Left ventricle myocardium inferior (tissue), 1 donor: ENCODE measurements at places on chromosomes 12 and 14.
A peak's percentile ranks its signal among the peaks of the same experiment; 100 is the strongest.

DNA sequence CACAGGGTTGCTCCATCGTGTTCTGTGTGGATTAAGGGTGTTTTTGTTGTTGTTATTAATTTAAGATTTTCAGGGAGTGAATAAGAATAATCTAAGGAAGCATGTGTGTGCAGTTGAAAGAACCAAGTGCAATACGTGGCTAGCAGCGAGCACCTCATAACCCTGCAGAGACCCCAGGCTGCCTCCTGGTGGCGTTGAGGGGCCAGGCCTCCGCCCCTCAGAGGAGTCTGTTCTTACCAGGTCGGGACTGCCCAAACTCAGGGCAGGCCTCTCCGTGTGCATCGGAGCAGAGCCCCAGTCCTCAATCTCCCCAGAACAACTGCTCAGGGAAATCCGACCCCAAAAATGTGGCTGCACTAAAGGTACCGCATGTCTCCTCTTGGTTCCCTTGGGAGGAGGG, 36.8 kb downstream of the IL31 start:
- DNase-seq = no peak
- H3K27ac ChIP-seq = no peak overlapping the region
- H3K4me1 ChIP-seq = peaks cover under 1% of the 10 kb centered on the region
- H3K36me3 ChIP-seq = peaks cover 79% of the 10 kb centered on the region
- no peaks in the 10 kb centered on the region for H3K27me3 ChIP-seq
- H3K4me3 ChIP-seq = no peak overlapping the region

DNA sequence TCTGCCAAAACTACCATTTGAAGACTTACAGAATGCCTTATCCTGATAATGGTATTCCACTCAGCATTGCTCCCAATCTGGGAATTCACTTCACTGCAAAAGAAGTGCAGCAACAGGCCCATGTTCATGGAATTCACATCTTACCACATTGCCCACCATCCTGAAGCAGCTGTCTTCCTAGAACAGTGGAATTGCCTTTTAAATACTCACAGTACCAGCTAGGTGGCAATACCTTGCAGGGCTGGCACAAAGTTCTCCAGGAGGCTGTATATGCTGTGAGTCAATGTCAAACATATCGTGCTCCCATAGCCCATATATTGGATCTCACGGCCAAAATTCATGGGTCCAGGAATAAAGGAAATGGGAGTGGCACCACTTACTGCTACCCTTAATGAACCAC, 83.8 kb upstream of the PLEKHG7 start:
- no peaks in the 10 kb centered on the region for H3K4me1 ChIP-seq
- no peak overlapping the region for H3K27ac ChIP-seq
- no peaks in the 10 kb centered on the region for H3K27me3 ChIP-seq
- H3K36me3 ChIP-seq = no peaks in the 10 kb centered on the region
- no peak for DNase-seq

- peak within 1 kb of the TSS; percentile 72 for H3K4me3 ChIP-seq
- H3K36me3 ChIP-seq = no peaks in the 10 kb centered on the region
- peaks cover 6% of the 10 kb centered on the region for H3K27me3 ChIP-seq
- DNase-seq = no peak
- H3K4me1 ChIP-seq = peaks cover 60% of the 10 kb centered on the region
These were observed at the start of gene WNT5B for GRCh38 chr12:1628666-1629337. Gene WNT5B (plus strand): TSS chr12:1629231. CDS start chr12:1631355, 2,124 bp downstream.

- no peak overlapping the region for H3K27ac ChIP-seq
- DNase-seq = no peak
- H3K36me3 ChIP-seq = no peaks in the 10 kb centered on the region
- H3K4me1 ChIP-seq = no peaks in the 10 kb centered on the region
These were observed 436.0 kb upstream of the FBXO33 start for GRCh38 chr14:39868251-39868650.

DNA sequence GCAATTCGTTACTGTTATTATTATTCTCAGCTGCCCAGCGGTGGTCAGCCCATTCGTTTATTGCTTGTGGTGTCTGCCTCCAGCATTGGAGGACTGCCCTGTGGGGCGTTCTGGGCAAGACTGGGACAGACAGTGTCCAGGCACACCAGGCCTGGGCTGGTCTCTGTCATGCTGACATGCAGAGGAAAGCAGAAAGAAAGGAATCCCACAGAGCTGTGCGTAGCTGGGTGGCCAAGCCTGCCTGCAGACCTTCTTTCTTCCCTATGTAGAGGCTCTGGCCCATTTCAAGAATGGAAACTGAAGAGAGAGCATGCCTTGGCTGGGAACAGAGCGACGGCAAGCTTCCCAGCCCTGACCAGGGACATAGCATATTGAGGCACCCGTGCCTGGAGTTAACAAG, 525.3 kb upstream of the TBX3 start:
- no peak overlapping the region for H3K27ac ChIP-seq
- DNase-seq = no peak
- H3K4me1 ChIP-seq = peaks cover 14% of the 10 kb centered on the region
- H3K4me3 ChIP-seq = no peak overlapping the region

- no peak for DNase-seq
- H3K27ac ChIP-seq = no peak overlapping the region
- no peaks in the 10 kb centered on the region for H3K36me3 ChIP-seq
- H3K4me1 ChIP-seq = no peaks in the 10 kb centered on the region
- H3K4me3 ChIP-seq = no peak overlapping the region
These were observed 175.0 kb downstream of the NEDD1 start for GRCh38 chr12:97082029-97082428.

- H3K27me3 ChIP-seq = no peaks in the 10 kb centered on the region
- peaks cover under 1% of the 10 kb centered on the region for H3K4me1 ChIP-seq
- H3K36me3 ChIP-seq = no peaks in the 10 kb centered on the region
- no peak overlapping the region for H3K27ac ChIP-seq
These were observed 87.6 kb upstream of the MED13L start for GRCh38 chr12:116365114-116365513.

DNA sequence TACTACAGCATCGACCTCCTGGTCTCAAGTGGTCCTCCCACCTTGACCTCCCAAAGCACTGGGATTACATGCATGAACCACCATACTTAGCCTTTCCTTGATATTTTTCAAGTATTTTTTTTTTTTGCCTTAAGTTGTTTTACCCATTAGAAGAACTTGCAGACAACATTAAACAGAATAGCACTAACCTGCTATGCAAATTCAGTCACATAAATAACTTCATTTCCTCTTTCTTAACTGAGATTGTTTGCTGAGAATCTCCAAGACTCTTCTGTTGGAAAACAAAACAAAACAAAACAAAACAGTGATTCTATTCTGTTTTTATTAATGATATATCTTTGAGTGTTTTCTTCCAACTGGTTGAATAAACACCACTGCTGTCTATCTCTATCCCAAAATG, 115.9 kb upstream of the IFNG-AS1 start:
- no peak for DNase-seq
- H3K27me3 ChIP-seq = no peaks in the 10 kb centered on the region
- no peak overlapping the region for H3K4me3 ChIP-seq
- H3K4me1 ChIP-seq = no peaks in the 10 kb centered on the region
- H3K27ac ChIP-seq = no peak overlapping the region

DNA sequence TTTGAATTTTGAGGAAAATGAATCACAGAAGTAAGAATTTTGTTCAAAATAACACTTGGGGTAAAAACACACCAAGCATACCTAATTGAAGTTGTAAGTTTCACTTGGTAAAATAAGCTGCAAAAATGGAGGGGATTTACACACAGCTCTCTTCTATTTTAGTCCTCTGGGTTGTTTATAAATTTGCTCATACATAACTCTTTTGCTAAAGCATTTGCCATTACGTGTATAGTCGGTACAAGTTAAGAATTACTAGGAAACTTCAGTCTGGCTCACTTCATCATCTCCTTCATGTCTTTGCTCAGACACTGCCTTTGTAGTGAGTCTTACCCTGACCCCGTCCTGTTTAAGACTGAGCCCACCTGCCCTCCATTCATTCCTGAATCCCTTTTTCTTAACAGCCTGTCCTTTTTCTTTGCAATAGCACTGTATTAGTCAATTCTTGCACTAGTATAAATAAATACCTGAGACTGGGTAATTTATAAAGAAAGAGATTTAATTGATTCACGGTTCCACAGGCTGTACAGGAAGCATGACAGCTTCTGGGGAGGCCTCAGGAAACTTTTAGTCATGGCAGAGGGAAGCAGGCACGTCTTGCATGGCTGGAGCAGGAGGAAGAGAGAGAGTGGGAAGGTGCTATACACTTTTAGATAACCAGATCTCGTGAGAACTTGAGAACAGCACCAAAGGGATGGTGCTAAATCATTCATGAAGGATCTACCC, 451.1 kb downstream of the PCNX1 start:
- H3K27ac ChIP-seq = no peak overlapping the region
- H3K4me3 ChIP-seq = no peak overlapping the region
- no peak for DNase-seq

GRCh38 chr14:23387916-23388882, 11.4 kb downstream of the CMTM5 start:
- no peak overlapping the region for H3K4me3 ChIP-seq
- DNase-seq = no peak
- H3K36me3 ChIP-seq = peaks cover 86% of the 10 kb centered on the region
- H3K4me1 ChIP-seq = peaks cover 11% of the 10 kb centered on the region
- peaks cover 13% of the 10 kb centered on the region for H3K27me3 ChIP-seq

DNA sequence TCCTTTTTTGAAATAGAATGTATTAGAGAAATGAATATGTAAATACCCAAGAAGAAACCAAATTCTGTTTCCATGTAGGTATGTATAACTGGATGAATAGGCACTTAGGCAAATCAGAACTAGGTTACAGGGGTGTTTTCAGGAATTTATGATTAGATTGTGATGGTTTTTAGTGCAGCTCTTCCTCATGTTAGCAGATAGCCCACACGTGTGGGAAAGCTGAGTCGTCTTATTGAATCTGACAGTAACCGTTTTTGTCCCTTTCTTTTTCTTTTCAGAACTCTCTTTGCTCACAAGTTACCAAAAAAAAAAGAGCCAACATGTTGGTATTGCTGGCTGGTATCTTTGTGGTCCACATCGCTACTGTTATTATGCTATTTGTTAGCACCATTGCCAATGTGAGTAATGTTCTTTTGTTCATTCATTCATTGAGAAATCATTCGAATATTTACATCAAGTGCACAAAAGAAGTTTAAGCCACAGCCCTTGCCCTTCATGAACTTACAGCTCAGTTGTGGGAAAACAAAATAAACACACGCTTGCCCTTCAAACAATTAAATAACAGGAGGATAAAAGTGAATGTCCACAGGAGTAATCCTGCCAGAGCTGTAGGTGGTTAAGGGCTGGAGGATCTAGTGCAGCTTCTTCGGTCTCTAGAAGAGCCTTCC, 14.8 kb downstream of the EMP1 start:
- no peak overlapping the region for H3K4me3 ChIP-seq
- H3K27ac ChIP-seq = no peak overlapping the region
- peaks cover 40% of the 10 kb centered on the region for H3K36me3 ChIP-seq
- peaks cover 57% of the 10 kb centered on the region for H3K4me1 ChIP-seq

- H3K4me1 ChIP-seq = peaks cover 21% of the 10 kb centered on the region
- peak overlapping the region; percentile 61 for H3K27ac ChIP-seq
- no peaks in the 10 kb centered on the region for H3K36me3 ChIP-seq
- peak; percentile 36 for DNase-seq
- no peaks in the 10 kb centered on the region for H3K27me3 ChIP-seq
These were observed 23.5 kb upstream of the PTPRB start for GRCh38 chr12:70660620-70661219.

GRCh38 chr12:14618983-14619382, 51.3 kb upstream of the PLBD1 start:
- no peak for DNase-seq
- no peak overlapping the region for H3K4me3 ChIP-seq
- peaks cover 31% of the 10 kb centered on the region for H3K4me1 ChIP-seq
- no peaks in the 10 kb centered on the region for H3K27me3 ChIP-seq
- H3K36me3 ChIP-seq = no peaks in the 10 kb centered on the region
- H3K27ac ChIP-seq = no peak overlapping the region

DNA sequence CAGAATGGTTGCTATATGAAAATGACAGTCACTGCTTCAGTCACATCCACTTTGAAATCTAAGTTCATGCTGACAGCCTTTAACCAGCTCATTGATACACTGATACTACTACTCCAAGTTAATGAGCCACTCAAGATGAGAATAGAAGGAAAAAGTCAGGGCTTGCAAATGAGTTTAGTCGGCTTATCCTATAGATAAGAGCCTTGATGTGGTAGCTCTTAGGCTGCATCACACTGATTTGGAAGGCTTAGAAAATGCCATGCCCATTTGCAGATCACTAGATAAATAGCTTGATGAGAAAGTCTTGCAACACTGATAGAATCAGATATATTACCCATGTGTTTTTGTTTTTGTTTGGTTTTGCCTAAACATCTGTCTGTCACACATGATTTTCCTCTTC, 251.4 kb upstream of the ATXN7L3B start:
- no peak overlapping the region for H3K27ac ChIP-seq
- H3K4me1 ChIP-seq = no peaks in the 10 kb centered on the region
- H3K27me3 ChIP-seq = no peaks in the 10 kb centered on the region
- no peaks in the 10 kb centered on the region for H3K36me3 ChIP-seq

DNA sequence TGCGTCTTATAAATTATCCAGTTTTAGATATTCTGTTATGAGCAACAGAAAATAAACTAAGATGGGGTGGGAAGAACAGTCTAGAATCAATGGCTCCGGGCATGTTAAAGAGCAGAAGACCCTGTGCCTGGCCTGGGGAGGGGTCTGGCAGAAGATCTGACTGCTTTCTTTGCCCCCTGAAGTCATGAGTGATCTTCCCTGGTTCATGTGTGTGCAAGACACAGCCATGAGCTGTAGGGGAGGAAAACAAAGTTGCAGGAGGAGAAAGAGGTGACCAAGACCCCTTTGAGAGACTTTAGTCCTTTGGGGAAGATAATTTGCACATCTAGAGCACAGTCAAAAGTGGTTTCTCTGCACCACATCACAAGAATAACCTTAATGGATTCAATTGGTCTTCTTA, 4.8 kb downstream of the LACRT start:
- H3K4me3 ChIP-seq = no peak overlapping the region
- no peak for DNase-seq
- peaks cover 83% of the 10 kb centered on the region for H3K27me3 ChIP-seq

DNA sequence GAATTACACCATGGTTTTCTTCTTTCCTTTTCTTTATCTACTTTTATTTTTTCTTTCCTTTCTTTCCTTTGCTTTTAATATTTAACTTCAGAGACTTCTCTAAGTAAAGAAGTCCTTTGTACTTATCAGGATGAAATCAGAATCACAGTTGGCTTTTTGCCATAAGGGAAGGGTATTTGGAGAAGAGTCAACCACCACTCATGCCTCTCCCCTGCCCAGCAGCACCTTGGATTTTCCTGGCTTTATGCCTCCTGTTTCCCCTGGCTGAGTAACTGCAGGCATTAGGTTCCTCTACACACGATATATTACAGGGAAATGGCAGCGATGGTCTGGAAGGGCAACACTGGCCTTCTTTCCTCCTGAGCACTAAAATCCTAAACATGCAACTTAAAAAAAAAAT, 266.4 kb upstream of the CAND1 start:
- no peaks in the 10 kb centered on the region for H3K4me1 ChIP-seq
- H3K27ac ChIP-seq = no peak overlapping the region
- no peak for DNase-seq
- peaks cover 6% of the 10 kb centered on the region for H3K27me3 ChIP-seq
- no peaks in the 10 kb centered on the region for H3K36me3 ChIP-seq

DNA sequence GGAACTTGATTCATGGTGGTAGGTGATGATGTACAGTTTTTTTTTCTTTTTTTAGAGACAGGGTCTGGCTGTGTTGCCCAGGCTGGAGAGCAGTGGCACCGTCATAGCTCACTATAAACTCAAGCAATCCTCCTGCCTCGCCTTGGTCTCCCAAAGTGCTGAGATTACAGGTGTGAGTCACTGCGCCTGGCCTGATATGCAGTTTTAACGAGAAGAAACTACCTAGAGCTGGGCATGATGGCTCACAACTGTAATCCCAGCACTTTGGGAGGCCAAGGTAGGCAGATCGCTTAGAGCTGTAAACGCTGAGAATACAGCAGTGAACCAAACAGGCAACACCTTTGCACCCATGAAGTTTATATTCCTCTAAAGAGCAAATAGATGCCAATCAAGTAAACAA, 13.0 kb upstream of the VPS37B start:
- no peaks in the 10 kb centered on the region for H3K36me3 ChIP-seq
- H3K4me1 ChIP-seq = peaks cover 20% of the 10 kb centered on the region
- no peak overlapping the region for H3K4me3 ChIP-seq
- peak overlapping the region; percentile 89 for H3K27ac ChIP-seq
- H3K27me3 ChIP-seq = no peaks in the 10 kb centered on the region
- no peak for DNase-seq
